ENCODE measurements at places on chromosomes 6 and 20. TPM values are rescaled to one million over a fixed set of nuclear protein-coding genes. Genes with fewer than 3 reads are reported as not detected.

DDO gene
- total RNA-seq = not detected

KCNK16 gene
- not detected for total RNA-seq

DNA sequence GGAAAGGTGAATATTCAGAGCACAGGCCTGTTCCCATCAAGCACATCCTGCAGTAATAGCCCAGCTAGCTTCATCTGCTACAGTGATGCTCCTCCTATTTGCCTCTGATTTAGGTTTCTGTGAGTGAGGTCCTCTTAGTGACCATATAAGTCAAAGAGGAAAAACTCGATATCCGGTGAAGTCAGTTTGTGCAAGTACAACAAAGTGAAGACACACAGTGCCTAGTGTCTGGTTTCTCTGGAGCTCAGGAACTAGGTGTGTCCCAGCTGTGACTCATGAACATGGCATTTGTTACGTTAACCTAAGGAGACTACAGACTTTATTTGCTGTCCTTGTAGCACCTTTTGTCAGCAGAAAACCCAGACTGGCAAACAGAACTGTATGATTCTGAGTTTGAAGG lies 33.9 kb downstream of the EDN1 start:
- H3K27ac ChIP-seq = no peak overlapping the region
- no peak overlapping the region for H3K4me3 ChIP-seq
- no peak for DNase-seq
- no peaks in the 10 kb centered on the region for H3K36me3 ChIP-seq
- H3K27me3 ChIP-seq = peaks cover 8% of the 10 kb centered on the region

- peaks cover 22% of the 10 kb centered on the region for H3K4me1 ChIP-seq
- H3K27me3 ChIP-seq = peaks cover 44% of the 10 kb centered on the region
- H3K4me3 ChIP-seq = peak overlapping the region; percentile 86
- no peaks in the 10 kb centered on the region for H3K36me3 ChIP-seq
- no peak overlapping the region for H3K27ac ChIP-seq
Measured at GRCh38 chr6:79946272-79947190, 822 bp downstream of the ELOVL4 start.

SERPINB1 gene
- 79.9 TPM for total RNA-seq

PSORS1C2 gene
- total RNA-seq = not detected

GRCh38 chr20:32358883-32359632 lies 927 bp downstream of the ASXL1 start:
- peaks cover 27% of the 10 kb centered on the region for H3K36me3 ChIP-seq
- DNase-seq = peak; percentile 93
- peaks cover 62% of the 10 kb centered on the region for H3K4me1 ChIP-seq
- H3K27ac ChIP-seq = peak overlapping the region; percentile 82

CLDN20 gene
- 0.21 TPM for total RNA-seq
